ENCODE measurements at places on chromosomes 2 and 18. TPM values are rescaled to one million over a fixed set of nuclear protein-coding genes. Genes with fewer than 3 reads are reported as not detected.

DNA sequence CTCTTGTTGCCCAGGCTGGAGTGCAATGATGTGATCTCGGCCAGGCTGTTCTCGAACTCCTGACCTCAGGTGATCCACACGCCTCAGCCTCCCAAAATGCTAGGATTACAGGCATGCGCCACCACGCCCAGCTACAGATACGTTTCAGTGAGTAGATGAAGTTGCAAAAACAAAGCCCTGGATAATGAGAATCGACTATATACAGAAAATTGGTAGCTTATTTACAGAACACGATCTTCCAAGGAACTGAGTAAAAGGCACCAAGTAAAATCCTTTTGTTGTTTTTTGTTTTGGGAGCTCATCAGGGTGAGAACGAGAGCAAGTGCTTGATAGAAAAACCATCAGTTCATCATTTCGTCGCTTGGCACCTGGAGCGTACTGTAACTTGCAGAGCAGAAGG, 62.8 kb downstream of the MYCN start:
- DNase-seq = no peak

Gene DARS1
- 96.3 TPM for total RNA-seq

- DNase-seq = no peak
These were observed 793.6 kb upstream of the ACVR2A start for GRCh38 chr2:147051248-147051647.

DNA sequence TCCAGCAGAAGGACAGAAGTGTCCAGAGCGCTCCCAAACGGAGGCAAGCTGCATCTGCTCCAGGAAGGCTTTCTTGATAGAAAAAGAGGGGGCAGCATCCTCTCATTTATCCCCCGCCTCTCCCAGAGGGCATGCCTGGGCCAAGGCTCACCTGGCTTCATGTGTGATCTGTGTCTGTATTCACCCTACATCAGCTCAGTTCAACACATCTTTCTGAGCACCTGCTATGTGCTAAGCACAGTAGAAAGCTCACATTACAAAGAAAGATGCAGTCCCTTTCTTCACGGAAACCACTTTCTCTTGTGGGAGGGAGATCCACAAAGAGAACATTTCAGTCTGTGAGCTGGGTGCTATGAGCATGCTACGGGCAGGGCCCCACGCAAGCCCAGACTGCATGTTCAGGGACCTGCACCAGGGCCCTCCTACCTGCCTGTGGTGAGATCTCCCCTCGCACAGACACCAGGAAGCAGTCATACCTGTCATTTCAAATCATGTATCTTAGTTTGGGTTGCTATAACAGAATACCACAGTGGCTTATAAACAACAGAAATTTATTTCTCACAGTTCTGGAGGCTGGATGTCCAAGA, 90.7 kb downstream of the PDCL3 start:
- DNase-seq = no peak

DNA sequence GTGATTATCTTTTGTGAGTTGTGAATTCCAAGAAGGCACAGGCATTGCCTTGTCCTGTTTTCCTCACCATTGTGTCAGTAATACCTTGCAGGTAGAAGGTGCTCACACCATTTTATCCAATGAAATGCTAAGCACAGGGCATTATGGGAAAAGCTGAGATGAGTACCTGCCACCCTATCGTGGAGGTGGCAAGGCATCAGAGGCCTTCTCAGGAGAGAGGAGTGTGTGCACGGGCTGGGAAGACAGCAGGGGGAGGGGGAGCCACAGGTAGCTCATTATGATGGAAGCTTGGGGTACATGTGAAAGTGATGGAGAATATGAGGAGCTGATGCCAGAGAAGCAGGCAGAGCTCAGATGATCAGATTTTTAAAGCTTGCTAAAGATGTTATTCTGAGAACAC, 69.5 kb downstream of the ASAP2 start:
- DNase-seq = no peak

DNA sequence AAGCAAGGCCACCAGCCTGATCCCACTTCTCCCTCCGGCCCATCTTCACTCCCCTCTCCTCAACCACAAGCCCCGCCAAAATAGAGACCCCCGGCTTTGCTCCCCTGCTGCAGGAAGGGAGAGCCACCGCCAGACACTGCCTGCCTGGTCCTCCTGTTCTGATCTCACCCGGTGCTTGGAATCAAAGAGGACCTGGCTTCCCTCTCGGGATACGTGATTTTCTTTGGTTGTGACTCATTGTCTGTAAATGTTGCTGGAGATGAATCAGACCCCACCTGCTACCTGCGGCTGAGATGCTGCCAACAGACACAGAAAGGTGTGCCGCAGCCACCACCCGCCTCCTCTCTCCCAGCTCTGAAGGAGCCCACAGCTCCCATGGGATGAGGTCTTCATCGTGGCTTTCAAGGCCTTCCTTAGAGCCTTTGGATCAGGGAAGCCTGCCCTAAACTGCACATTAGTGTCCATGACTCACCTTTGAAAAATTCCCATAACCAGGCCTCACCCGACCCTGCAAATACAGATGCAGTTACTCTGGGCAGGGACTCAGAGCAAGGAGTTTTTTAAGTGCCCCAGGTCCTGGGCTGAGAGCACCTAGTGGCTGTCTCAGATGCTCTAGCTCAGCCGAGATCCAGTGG, 79.4 kb upstream of the ZNF532 start:
- DNase-seq = no peak

Gene MRPL19
- total RNA-seq = 39.1 TPM

GRCh38 chr2:180846756-180847472, 133.5 kb upstream of the UBE2E3 start:
- no peak for DNase-seq

DNA sequence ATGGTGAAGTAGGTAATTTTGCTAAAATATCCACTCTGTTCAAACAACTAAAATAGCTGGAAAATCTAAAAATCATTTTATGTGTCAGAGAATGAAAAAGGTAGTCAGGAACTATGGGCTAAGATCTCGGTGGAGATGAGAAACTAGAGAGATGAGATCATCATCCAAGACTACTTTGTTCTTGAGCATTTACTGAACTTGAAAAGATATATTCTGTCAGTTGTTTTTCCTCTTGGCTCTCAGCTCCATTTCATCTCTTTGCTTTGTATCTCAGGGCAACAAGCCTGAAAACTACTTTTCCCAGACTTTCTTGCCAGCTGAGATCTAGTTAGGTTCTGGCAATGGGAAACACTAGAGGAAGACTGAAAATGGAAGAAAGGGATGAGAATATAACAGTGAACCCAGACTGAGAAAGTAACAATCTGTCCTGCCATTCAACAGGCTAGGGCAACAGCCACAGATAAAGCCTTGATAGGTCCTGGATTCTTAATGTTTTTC, 346.2 kb upstream of the MEX3C start:
- no peak for DNase-seq

- no peak for DNase-seq
These were observed 60.9 kb downstream of the STK39 start for GRCh38 chr2:168186452-168186851.

Gene CREG2
- not detected for total RNA-seq

DNA sequence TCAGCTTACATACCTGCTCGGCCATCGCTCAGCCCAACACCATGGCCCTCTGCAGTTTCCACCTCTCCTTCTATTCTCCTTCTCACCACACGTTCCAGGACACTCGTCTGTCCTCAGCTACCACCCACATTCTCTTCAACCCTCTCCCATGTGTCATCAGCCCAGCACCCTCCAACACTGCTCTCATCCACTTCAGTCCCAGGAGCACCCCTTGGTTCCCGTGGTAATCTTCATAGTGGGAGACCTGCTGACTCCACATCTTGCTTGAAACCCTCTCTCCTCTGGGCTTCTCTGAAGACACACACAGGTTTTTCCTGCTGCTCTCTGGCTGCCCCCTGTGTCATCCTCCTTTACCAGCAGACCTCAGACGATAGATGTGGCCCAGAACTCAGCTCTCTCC, 228.7 kb downstream of the GBX2 start:
- DNase-seq = no peak

DNA sequence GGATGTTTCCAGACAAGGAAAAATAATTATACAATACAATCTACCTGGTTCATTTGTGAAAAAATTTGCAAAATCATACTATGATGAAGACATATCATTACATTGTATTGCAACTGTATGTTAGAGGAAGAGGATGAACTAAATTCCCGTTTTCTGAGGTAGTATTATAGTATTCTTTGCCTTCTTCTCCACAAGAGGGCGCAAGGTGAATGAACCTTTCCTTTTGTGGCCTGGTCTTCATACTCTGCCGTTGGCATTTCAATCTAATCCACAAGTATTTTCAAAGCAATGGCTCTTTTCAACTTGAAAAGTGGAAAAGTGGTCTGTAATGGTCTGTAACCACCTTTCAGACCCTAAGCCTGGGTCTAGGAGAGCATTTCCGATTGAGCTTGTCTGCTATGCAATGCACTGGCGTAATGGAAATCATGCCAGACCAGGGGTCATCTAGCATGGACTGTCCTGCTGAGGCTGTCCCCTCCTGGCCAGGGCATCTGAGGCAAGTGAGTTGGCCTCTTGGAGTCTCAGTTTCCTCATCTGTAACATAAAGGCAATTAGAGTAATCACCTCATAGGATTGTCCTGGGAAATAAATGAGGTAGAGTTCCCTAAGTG, 30.8 kb upstream of the ZNF396 start:
- DNase-seq = no peak

DNA sequence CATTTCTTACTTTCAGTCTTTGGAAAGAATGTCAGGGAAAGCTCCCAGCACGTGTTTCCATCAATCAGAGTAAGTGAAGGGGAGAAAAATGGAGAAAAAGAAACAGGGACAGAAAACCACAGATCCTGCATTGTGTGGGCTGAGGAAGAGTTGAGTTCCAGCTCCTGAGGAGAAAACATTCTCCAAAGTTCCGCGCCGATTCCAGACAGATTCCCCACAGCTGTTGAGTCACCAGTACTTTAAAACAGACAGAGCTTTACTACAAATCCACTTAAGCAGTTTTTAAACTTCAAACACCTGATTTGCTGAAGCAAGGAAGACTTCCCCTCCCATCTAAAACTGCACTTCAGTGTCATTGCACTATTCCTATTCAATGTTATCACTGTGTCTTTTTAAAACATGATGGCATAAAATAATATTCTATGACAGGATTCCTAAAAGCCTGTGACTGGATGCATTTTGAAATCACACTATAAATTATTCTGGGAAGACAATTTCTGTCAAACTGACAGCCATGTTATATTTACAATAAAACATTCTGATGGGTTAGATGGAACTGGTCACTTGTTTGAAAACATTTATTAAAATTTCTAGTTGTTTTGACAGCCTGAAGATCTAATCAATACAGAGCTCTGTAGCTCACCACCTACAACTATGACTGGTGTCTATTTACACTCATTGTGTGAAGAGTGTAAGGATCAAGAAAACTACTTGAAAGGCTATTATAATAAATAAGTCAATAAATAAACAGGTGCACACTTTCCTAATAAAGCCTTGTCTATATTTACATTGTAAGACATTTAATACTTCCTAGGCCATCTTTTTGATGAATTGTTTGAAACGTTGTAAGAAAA, 40.9 kb downstream of the TCF4 start:
- DNase-seq = no peak

All from activated B cell treated with CpG ODN at 0.5 μM for 24 hours (primary cell).